Foreskin fibroblast (primary cell): ENCODE measurements at places on chromosomes 4 and X.
A peak's percentile ranks its signal among the peaks of the same experiment; 100 is the strongest.

DNA sequence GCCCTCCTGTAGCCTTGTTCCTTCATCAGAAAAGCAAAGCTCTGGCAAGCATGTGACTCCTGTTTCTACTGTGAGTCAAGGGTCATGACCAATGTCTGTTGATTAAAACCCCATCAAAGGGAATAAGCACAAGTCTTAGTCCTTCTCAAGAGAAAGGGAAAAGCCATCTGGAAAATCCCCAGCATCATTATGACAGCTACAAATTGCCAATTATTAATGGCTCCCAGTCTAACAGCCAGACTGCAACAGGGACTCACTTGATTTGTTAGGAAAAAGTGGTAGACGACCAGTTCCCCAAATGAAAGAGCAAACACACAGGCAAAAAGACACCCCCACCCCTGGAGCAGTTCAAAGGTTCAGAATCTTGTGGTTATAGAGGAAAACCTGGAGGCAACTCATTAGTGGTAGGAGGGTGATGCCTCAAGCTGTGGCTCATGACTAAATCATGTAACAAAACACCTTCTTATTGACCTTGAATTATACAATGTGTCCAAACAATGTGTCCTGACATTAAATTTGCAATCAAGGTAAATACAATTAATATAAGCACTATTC lies 315.7 kb downstream of the HNRNPD start:
- no peak for DNase-seq

DNA sequence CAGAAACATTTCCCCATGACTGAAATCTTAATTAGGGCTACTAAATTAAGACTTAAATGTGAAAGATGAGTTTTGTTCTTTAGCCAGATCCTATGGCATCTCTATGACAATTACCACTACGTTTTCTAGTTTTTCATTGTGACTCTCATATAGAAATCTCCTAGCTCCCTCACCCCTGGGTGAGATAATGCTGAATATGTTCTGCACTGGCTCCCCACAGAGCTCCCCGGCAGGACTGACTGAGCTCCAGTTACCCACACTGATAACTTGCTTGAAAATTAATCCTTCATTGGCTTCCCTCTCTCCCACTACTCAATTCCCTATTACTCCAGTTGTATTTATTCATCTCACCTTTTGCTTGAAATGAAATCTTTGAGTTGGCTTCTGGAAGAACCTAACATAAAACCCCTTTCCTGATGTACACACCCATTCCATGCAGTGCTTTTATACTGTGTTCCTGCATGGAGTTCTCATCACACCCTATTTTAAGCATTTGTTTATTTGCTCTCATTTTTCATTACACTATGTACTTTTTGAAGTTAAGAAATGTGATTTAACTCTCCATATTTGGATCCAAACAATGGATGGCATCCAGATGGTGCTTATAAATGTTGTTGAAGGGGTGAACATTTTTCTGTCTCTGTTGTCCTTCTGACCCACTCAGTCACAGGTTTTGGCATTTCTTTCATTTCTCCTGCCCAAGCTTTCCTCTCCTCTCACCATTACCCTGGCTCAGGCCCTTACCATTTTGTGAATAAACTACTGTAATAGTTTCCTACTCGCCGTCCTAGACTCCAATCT lies 623.4 kb downstream of the SPRY1 start:
- DNase-seq = peak; percentile 24

GRCh38 chr4:139511320-139511719 lies 44.7 kb downstream of the SETD7 start:
- DNase-seq = no peak

DNA sequence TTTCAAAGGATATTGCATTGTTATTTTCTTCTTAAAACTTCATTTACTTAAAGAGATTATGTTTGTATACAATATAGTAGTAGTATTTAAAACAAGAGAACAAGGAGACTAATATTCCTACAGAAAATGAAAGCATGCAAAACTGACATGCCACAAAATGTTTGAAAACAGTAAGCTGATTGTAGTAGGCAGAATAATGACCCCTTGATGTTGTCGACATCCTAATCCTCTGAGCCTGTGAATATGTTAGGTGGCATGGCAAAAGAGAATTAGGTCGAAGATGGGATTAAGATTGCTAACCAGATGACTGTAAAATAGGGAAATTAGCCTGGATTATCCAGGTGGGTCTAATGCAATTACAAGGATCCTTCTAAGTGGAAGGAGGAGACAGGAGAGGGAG lies 522.2 kb upstream of the NR3C2 start:
- no peak for DNase-seq

- DNase-seq = peak; percentile 70
Observed at GRCh38 chrX:136028383-136028984, 43.2 kb downstream of the SLC9A6 start.

- peak; percentile 70 for DNase-seq
Observed at GRCh38 chr4:120977435-120977997, 55.0 kb upstream of the PRDM5 start.

GRCh38 chrX:107454302-107454701 lies 4.8 kb downstream of the FRMPD3 start:
- DNase-seq = peak; percentile 16

DNA sequence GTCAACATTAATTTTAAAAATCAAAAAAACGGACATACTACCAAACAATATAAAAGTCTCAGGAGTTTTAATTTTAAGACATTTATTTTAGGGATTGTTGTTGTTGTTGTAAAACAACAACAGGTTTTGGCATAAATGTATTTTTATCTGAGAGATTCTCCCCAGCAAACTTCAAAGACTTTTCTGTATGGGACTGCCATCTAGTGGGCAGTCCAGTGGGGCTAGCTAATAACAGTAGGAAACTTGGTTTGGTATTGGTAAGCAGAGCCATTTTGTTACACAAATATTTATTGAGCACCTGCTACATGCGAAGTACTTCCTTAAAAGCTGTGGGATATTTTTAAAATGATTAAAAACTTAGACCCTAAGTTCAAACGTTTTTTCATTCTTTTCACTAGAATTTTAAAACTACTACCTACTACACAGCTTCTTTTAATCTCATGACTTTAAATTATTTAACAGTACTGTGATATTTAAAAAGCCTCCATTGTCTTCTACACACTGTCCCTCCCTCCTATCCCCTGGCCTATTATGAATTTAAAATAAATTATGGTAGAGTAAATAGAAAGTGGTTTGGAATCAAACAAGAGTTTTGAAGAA lies 1028.4 kb upstream of the INTU start:
- peak; percentile 77 for DNase-seq

DNA sequence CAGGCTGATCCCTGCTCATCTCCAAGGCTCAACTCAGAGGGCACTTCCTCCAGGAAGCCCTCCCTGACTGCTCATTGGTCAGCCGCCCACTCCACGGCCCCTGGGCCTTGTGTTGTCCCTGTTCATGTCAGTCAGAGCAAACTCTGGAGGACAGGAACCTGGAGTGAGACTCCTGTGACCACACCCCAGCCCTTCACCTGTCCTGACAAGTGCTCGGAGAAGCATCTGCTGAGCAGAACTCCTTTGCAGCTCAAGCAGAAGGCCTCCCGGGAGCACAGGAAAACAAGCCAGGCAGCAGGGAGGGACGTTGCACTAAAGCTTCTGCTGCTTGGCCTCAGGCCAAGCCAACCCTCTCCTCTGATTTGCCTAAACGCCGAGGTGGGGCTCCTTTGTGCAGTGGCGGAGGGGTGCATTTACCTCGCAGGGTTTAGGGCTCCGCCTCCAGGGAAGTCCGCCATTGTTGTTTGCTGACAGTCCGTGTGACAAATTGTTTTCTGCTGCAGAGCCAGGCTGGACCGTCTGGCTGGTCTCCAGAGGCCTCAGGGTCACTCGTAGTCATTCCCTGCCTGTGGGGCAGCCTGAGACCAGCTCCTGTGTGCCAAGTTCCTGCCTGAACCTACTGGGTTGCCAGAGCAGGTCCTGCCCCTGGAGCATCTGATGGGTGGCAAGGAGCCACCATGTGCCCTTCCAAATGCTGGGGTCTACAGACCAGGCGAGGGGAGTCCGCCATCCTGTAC lies 61.8 kb downstream of the C4orf50 start:
- DNase-seq = no peak

DNA sequence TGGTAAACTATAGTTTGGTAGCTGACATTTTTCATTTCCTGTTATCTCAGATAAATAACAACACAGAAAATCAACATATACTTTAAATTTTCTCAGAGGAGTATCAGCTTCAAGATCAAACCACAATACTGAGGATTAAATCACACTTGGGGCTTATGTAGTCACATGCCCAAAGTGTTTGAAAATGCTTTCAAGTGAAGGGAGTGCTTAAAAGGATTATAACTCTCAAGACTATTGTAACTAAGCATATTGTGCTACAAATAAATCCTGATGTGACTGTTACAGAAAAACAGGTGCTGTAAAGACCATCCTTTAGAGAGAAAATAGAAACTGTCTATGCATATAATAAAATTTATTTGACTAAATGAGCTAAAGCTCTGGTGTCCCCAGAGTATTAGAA lies 887.6 kb downstream of the ADGRL3 start:
- no peak for DNase-seq

DNA sequence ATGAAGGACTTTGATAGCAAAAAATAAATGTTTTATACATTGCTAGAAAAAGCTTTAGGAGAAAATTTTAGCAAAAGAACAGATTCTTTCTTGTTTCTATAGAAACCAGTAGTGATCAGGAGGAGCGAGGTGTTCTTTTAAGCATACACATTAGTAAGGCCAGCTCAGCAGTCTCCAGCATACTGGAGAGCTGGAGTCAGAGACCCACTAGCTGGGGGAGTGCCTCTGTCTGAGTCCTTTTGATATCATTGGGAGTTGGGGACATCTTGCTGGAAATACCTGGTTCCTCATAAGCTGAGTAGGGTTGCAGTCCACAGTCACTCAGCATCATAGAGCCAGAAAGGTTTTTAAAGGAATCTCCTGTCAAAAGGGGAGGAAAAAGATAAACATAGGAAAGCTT lies 67.4 kb downstream of the AFF2 start:
- DNase-seq = no peak

DNA sequence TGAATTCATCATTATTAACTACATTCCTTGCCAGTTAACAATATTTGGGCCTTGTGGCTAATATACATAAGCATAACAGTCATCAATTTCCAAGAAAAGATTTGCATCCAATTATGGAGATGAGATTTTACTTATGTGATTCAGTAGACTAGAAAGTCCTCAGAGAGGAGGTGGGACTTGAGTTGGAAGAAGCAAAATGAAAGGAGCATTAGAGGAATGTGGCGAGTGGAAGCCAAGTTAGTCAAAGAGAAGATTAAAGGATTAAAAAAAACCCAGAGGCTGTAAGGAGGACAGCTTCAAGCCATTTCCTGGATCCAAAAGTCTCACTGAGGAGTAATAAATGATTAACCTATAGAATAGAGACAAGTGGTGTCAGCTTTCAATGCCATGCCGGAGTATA lies 1099.4 kb upstream of the IGFBP7 start:
- DNase-seq = no peak

GRCh38 chrX:103773445-103773844 lies 3.2 kb upstream of the PLP1 start:
- no peak for DNase-seq

GRCh38 chrX:46634577-46634976 lies 61.0 kb downstream of the CHST7 start:
- peak; percentile 35 for DNase-seq

GRCh38 chrX:106802063-106802387 lies 448 bp upstream of the TBC1D8B start:
- DNase-seq = peak; percentile 10

GRCh38 chrX:67724359-67725110 lies 180.7 kb downstream of the AR start:
- DNase-seq = peak; percentile 63

DNA sequence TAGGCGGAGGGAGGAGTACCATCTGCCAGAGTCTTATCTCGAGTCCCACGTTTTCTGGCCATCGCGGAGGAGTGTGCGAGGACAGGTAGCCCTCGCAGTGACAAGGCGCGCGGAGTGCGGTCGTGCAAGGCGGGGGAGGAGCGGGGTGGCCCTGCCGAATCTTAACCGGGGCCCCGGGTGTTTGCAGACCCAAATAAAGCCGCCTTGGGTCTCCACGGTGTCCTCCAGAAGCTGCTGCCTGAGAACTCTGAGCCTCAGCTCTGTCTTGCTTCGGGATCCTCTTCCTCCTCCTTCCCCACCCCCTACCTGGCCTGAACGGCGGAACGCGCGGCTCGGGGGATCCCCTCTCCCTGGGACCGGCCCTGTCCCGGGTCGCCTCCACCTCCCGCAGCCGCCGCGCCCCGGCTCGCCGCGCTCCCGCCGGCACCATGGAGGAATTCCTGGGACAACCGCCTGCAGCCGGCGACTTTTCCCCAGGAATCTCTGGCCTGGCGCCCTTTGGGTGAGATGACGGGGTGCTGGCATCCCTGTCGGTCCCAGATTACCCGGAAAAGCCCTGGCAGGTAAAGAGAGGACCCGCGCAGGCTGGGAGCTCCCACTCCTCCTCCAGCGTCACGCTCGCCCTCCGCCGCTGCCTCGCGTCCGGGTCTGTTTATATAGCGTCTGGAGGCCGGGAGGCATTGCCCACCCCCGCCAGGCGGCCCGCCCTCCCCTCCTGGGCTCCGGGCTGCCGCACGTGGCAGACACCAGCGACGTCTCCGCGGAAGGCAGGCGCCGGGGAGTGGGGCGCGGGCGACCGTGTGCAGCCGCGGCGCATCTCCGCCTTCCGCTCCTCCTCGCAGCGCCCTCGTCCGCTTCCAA lies at the start of gene GALNTL6:
Gene GALNTL6 (plus strand): TSS at position 740 of the 861 bp plus-strand sequence.
- DNase-seq = no peak

- peak; percentile 79 for DNase-seq
Observed at GRCh38 chr4:81335122-81335912, 120.3 kb upstream of the PRKG2 start.

DNA sequence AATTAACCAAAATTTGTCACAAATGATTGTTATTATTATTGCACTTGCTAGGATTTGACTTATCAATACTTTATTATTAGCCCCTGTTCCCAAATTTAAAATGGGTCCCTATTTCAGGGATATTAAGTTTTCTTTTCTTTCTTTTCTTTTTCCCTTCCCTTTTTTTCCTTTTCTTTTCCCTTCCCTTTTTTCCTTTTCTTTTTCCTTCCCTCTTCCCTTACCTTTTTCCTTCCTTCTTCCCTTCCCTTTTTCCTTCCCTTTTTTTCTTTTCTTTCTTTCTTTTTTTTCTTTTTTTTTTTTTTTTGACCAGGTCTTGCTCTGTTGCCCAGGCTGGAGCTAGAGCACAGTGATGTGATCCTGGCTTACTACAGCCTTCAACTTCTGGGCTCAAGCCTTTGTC lies 33.8 kb downstream of the WWC2 start:
- DNase-seq = no peak

- DNase-seq = no peak
Observed at GRCh38 chrX:17719711-17720110, 17.6 kb upstream of the SCML1 start.

DNA sequence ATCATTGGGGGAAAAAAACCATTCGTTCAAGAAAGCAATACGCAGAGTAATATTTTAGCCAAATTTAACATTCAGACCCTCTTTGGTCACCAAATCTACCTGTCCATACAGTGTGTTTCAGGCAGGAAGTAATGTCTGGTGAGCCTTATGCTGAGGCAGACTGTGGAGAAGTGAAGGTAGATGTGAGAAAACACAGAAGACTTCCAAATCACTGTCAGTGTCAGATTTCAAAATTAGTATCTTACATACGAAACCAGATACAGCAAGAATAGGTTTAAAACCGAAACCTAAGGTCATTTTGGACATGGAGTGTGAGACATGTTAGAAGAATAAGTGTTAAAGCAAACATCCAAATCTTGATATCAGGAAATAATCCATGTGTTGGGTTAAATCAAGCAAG lies 664.5 kb upstream of the HTR2C start:
- DNase-seq = no peak
